ENCODE measurements at places on chromosomes 5 and 9.

GRCh38 chr9:37604296-37604695 is 11.9 kb upstream of the TOMM5 start:
- no peak for DNase-seq

DNA sequence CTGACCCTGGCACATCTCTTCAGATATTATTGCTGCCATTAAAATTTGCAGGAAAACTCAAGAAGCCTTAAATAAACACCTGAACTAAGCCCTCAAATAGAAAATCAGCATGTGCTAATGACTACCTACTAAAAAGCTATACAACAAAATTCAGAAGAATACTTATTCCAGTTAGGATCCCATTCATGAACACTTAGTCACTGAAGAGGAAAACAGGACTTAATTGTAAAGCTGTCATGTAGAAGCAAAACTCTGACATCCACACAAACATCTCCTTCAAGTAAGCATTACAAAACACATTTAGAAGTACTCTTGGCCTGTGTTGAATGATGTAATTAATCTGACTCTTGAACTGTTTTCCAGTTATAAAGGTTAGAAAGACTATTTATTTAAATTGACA is 19.9 kb downstream of the ELL2 start:
- DNase-seq: no peak

DNA sequence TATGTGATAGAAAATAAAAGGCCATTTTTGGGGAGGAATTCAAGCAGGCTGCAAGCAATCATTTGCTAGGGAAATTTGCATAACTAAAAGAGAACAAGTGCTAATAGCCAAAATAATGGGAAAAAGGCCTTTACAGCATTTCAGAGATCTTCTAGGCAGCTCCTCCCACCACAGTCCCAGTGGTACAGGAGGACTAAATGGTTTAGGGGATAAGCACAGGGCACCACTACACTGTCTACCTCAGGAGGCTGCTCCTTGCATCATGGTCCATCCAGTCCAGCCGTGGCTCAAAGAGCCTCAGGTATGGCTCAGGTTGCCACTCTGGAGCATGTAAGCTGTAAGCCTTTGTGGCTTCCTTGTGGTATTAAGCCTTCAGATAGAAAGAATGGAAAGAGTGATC is 485.6 kb downstream of the PDE4D start:
- DNase-seq: no peak

DNA sequence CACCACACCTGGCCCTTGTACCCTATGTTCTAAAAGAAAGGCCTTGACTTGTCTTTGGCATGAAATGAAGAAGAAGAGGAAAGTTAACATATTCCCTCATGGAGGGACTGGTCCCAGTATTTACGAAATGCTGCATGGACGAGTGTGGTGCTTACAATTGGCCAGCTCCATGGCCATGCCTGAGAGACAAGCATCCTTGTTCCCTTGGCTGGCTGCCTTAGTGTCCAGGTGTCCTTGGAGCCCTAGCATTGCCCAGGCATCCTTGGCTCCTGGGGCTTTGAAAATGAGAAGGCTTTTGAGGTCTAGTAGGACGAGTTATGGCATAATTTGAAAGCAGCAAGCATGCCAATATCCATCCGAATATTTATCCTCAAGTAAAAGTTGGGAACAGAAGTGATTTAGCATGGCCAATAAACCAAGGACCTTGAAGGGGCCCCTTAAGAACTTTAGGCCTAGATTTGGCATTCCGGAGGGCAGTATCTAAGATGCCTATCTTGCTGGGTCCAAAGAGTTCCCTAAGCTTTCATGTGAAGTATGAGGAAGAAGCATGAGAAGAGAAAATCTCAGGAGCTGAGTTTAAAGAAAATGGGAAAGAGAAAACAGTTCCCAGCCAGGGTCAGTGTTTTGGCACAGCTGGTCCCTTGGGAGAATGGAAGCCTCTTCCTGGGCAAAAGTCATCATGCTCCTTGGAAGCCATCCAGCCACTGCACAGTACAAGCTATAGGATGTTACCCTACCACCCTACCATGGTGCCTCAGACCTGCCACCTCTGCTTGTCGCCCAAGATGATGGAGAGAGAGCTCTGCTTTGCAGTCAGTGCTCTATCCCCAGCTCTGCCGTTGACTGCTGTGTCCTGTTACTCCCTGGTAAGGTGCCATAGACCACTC is 91.0 kb downstream of the AOPEP start:
- DNase-seq: no peak

DNA sequence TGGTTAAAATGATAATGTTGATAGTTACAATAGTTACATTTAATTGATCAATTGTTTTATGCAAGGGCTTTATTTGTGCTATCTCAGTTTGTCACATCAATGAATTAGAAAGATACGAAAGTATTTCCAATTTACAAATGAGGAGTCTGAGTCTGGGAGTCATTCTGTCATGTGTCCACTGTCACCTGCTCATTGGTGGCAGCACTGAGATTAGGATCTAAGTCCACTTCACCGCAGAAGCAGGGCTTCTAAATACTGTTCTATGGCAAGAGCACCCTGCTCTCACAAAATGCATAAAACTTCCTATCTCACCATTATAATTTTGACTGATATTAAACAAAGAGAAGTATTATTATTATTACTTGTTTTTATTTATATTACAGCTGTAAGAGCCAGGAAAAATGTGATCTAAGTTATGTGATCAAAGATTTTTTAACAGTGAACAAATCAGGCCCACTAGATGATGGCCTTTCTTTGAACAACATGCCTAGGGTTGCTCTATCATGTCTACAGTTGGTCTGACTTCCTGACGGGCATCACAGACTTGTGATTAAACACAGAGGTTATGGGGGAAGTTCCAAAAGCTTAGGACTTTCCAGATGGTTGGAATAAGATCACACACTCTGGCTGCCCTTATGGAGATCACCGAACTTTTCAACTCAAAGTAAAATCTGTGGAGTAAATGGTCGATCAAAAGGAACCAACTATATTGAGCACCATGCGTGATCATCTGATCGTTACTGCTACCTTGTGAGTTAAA is 15.1 kb downstream of the TLR4 start:
- no peak for DNase-seq

GRCh38 chr9:79583952-79584654 is 12.3 kb downstream of the TLE4 start:
- DNase-seq: no peak

GRCh38 chr5:102834438-102834964 is 79.4 kb downstream of the PAM start:
- DNase-seq: no peak

GRCh38 chr5:37111426-37112382 is 137.5 kb downstream of the CPLANE1 start:
- DNase-seq: no peak

- no peak for DNase-seq
Observed at GRCh38 chr5:82792096-82792495, 285.1 kb downstream of the TMEM167A start.

- no peak for DNase-seq
Observed at GRCh38 chr5:132065351-132065937, 5.0 kb downstream of the IL3 start.

GRCh38 chr9:93002700-93003099 is 55.4 kb downstream of the FGD3 start:
- DNase-seq: no peak

DNA sequence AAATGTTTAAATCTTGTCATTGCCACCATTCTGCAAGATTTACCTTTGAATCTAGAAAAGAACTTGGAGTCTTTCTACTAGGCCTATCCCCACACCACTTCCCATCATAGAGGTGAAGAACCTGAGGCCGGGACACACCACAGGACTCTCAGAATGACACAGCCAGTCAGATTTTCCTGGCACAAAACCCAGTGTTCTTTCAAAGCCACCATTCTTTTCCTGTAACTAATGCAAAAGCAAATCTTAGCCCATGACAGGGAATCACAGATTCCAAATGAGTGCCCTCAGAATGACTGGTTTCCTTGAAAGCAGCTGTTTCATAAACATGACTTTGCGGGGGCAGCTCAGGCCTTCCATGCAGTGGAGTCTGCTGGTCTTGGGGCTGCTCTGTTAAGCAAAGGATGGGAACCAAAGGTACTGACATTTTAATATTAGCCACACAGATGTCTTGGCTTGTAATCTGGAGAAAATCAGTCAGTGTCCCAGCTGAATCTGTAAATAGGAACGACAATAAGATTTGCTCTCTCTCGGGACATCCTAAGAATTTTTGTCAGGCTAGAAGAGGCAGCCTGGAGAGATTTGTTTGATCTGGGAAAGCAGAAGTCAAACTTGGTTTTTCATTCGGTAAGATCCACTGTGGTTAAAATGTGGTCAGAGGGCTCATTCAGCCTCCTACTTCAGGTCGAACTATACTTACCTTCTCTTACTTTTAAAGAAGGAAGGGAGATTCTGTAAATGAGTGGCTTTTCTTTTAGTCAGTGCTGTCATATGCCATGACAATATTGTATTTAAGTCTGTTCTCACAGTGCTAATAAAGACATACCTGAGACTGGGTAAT is 115.1 kb downstream of the PALM2AKAP2 start:
- DNase-seq: no peak

Measured in activated naive CD8-positive, alpha-beta T cell treated with anti-CD3 and anti-CD28 coated beads, Interleukin-2, amount 50 U/mL, for 16 hours (primary cell).